ENCODE measurements at places on chromosomes 5 and 9.

DNA sequence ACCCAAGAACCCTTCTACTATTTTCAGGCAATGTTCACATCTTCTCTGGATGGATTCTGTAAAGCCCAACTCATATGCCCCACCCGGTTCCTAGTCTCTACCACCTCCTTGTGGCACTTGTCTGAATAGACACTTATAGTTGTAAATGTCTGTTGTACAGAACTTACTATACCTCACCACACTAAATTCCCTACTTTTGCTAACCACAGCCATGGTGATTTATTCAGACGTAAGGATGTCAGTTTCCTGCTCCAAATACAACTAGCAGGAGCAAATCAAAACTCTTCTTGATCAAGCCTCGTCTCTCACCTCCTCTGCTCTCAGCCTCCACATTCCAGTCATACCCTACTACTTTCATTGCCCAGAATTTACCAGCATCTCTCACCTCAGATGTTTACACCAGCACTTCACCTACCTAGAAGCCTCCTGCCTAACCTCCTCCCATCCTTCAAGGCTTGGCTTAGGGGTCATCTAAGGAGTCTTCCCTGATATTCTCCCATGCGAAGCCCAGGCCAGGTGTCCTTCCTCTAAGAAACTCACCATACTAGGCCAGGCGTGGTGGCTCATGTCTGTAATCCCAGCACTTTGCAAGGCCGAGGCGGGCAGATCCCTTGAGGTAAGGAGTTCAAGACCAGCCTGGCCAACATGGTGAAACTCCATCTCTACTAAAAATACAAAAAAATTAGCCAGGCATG lies 75.5 kb downstream of the MAPKAP1 start:
- peak; percentile 38 for DNase-seq

- no peak for DNase-seq
Observed at GRCh38 chr5:38548064-38548759, 8.2 kb downstream of the LIFR start.

GRCh38 chr5:122863240-122863639 lies 17.8 kb downstream of the SNX24 start:
- DNase-seq, result no peak

DNA sequence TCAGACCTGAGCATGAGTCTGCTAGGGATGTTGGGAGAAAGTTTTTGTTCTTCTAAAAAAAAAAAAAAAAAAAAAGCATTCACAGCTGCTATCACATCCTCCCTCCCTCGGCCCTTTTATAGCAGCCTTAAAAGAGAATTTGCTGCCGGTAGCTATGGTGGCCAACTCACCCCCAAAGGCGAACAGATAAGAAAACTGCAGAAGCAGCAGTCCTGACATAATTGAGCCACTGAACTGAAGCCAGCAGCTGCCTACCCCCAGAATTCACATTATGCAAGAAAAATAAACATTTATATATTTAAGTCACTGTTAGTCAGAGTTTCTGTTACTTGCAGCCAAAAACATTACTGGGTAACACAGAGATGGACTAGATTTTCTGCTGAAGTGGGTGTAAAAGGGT lies 124.3 kb upstream of the SMARCA2 start:
- no peak for DNase-seq

DNA sequence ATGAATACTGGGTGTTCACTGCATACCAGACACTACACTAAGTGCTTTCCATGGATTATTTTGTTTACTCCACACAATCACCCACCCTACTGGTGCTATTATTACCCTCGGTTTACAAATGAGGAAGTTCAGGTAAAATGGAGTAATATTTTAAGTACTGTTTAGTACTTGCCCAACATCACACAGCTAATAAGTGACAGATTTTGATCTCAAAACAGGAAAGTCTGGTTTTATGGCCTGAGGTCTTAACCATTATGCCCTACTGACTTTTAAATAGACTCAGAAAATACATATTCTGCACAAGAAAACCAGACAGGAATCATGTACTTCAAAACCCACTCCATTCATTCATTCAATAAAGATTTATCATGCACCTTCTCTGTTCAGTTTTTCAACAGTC lies 431.0 kb upstream of the TLE4 start:
- DNase-seq, result no peak

GRCh38 chr9:98485706-98486105 lies 223.0 kb downstream of the GABBR2 start:
- no peak for DNase-seq

- DNase-seq, result no peak
Observed at GRCh38 chr5:116502616-116503015, 72.0 kb downstream of the SEMA6A start.

DNA sequence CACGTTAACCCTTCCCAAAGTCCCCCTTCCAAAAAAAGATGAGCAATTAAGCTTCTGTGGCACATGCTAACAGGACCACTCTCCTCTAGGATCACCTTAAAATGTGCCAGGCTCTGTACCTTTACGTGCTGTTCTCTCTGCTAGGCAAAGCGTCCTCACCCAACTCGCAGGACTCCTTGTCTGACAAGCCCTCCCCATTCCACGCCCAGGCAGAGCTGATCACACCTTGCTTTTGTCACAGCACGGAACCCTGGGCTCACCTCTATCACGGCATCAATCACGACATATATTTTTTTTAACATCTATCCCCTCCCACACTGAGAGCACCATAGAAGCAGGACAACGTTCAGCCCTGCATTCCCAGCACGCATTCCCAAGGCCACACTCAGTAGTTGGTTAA lies 47.1 kb downstream of the CDK5RAP2 start:
- no peak for DNase-seq

GRCh38 chr5:35853631-35854030 lies 3.1 kb upstream of the IL7R start:
- peak; percentile 83 for DNase-seq

DNA sequence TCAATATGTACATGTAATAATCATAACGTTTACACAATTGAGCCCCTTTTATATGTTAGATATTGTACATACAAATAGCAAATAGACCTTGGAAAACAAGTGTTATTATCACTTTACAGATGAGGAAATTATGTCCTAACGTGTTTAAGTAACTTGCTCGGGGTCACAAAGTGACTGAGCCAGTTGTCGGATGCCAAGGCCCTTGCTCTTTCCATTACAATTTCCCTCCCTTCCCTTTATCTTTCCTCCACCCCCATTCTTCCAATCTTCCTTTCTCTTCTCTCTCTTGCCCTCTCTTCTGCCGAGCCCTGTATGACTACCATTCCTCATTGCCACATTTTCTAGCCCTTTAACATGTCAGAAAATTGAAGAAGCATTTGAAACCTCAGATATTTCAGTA lies 34.4 kb upstream of the RAD23B start:
- DNase-seq, result no peak

GRCh38 chr9:90735952-90736351 lies 65.7 kb upstream of the SYK start:
- no peak for DNase-seq

- DNase-seq, result no peak
Observed at GRCh38 chr5:90017239-90017638, 392.3 kb downstream of the CETN3 start.

- no peak for DNase-seq
Observed at GRCh38 chr5:121719255-121719654, 132.4 kb upstream of the FTMT start.

- DNase-seq, result peak; percentile 32
Observed at GRCh38 chr5:152246401-152246800, 158.7 kb downstream of the NMUR2 start.

- peak; percentile 42 for DNase-seq
Observed at GRCh38 chr5:8184455-8185063, 315.6 kb downstream of the MTRR start.

DNA sequence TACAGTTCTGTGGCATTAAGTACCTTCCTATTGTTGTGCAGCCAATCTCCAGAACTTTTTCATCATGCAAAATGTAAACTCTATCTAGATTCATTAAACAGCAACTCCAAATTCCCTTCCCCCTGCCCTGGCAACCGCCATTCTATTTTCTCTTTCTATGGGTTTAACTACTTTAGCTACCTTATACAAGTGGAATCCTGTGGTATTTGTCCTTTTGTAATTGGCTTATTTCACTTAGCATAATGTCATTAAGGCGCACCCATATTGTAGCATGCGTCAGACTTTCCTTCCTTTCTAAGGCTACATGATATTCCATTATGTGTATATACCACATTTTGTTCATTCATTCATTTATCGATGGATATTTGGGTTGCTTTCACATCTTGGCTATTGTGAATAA lies 142.4 kb downstream of the CAAP1 start:
- DNase-seq, result no peak

DNA sequence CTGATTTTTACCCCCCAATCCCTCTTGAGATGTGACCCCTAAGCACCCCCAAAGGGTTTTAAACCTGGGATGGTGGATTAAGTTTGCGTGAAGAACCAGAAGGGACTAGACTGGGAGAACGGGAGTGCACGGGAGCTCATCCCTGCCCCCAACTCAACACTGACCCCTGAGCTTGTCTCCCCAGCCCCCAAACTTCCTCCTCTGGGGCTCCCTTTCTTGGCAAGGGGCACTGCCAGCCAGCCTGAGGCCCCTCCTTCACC lies 5.0 kb upstream of the SET start:
- DNase-seq, result no peak

Measured in activated naive CD4-positive, alpha-beta T cell treated with anti-CD3 and anti-CD28 coated beads, Interleukin-2, amount 10 ng/mL, durations not matched to agents 7 days and 5 days (primary cell).